ENCODE measurements at places on chromosomes 16 and 17. TPM values are rescaled to one million over a fixed set of nuclear protein-coding genes. Genes with fewer than 3 reads are reported as not detected.

UTS2R gene
- 0.11 TPM for total RNA-seq

CRHR1 gene
- total RNA-seq: not detected

CD300A gene
- total RNA-seq: not detected

UNC119 gene
- 47.6 TPM for total RNA-seq

NXPH3 gene
- total RNA-seq: 0.19 TPM

C17orf67 gene
- 0.69 TPM for total RNA-seq

VAT1L gene
- total RNA-seq: not detected

CDK5R1 gene
- 4.2 TPM for total RNA-seq

CES4A gene
- 0.06 TPM for total RNA-seq

TMEM204 gene
- not detected for total RNA-seq

SMIM36 gene
- not detected for total RNA-seq

RHBDF1 gene
- 93.7 TPM for total RNA-seq

CCL18 gene
- not detected for total RNA-seq

GSDMA gene
- not detected for total RNA-seq

SLC13A2 gene
- not detected for total RNA-seq

KARS1 gene
- 202 TPM for total RNA-seq

EMP2 gene
- total RNA-seq: 56.7 TPM

MT1A gene
- 2.4 TPM for total RNA-seq

RASD1 gene
- total RNA-seq: 0.19 TPM

KIFC3 gene
- 77.4 TPM for total RNA-seq

GP1BA gene
- not detected for total RNA-seq

KRT20 gene
- not detected for total RNA-seq

GPR142 gene
- not detected for total RNA-seq

PABPN1L gene
- not detected for total RNA-seq

NPTX1 gene
- 0.80 TPM for total RNA-seq

G6PC1 gene
- total RNA-seq: not detected

Measured in LHCN-M2 (cell line).